Stimulated activated CD8-positive, alpha-beta memory T cell treated with anti-CD3 and anti-CD28 coated beads, Interleukin-15, amount 100 ng/mL, for 48 hours (primary cell): ENCODE measurements at places on chromosomes 6 and 20.

GRCh38 chr6:109483735-109484057 lies 677 bp upstream of the ZBTB24 start:
- DNase-seq, result no peak

- DNase-seq, result no peak
Observed at GRCh38 chr20:51692806-51693400, 75.3 kb downstream of the ATP9A start.

- no peak for DNase-seq
Observed at GRCh38 chr6:965343-965742, 272.4 kb upstream of the EXOC2 start.

DNA sequence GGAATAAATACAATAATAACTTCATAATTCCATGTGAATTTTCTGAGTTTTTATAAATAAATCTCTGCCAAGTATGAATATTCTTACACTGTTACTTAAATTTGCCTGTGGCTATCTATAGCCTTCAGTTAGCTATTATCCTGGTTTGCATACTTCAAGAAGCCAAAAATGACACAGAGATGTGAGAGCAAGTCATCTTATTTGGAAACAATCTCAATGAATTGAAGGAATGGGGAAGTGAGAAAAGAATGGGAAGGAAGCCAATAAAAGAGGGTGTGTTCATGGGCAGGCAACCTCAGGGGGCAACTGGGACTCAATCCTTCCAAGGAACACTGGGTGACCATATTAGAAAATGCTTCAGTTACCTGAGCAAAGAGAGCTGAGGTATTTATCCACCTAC lies 9.9 kb downstream of the HAO1 start:
- no peak for DNase-seq
